T follicular helper cell (primary cell): ENCODE measurements at places on chromosomes 13 and 19.
A peak's percentile ranks its signal among the peaks of the same experiment; 100 is the strongest.

- DNase-seq, result no peak
These were observed 105.6 kb downstream of the SPRY2 start for GRCh38 chr13:80235166-80235966.

- DNase-seq, result no peak
These were observed 549 bp downstream of the TIMM50 start for GRCh38 chr19:39481229-39481545.

DNA sequence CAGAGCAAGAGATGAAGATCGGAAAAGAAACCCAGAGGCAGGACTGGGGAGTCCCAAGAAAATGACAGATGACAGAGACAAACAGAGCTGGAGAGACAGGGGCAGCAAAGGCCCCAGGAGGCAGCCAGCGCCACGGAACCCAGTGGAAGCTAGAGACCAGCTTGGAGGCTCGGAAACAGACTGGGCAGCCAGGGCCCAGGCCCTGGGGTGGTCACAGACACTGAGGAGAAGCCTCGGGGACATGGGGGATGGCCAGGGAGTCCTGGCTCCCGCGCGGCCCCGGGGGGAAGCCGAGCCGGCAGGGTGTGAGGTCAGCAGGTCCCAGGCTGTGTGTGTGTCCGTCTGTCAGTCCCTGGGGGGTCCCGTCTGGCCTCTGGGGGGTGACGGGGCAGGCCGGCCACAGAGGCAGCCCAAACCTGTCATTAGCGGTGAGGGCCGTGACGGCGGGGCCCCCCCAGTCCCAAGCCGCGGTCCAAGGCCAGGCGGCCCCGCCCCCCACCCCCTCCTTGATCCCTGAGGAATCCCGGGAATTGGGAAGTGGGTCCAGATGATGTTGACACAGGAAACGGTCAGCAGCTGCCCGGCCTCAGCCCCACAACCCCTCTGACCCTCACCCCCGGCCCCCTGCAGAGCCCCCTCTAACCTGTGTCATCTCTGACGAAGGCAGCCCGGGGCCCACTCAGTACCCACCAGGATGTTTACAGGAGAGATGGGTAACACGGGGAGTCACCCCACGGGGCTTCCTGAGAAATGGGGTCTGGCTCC lies 2.5 kb upstream of the TMEM190 start:
- DNase-seq, result no peak

DNA sequence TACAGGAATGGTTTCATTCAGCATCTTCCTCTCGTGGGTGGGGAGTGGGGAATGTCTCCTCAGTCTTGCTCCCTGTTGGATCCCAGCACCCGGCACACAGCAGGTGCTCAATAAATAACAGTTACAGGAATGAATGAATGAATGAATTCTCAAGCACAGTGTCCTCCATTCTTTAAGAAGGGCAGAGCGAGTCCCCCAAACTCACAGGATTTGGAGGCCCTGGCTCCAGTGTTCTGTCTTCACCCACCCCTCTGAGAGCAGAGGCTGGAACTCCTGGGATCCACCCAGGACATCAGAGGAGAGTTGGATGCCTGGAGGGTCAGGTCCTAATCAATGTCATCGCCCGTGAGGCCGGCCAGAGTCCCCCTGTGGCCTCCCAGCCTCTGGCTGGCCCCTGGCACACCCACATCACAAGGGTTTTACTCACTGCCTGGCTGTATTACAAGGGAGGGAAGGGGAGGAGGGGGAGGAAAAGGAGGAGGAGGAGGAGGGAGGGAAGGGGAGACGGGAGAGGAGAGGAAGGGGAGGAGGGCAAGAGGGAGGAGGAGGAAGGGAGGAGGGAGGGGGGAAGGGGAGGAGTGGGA lies 8.7 kb upstream of the CREB3L3 start:
- no peak for DNase-seq

- no peak for DNase-seq
These were observed 50.8 kb downstream of the ZAR1L start for GRCh38 chr13:32264407-32264806.

- DNase-seq, result no peak
These were observed 12.8 kb upstream of the CEACAM3 start for GRCh38 chr19:41783612-41784011.

- no peak for DNase-seq
These were observed 1015.7 kb downstream of the PCDH9 start for GRCh38 chr13:66214467-66214866.

DNA sequence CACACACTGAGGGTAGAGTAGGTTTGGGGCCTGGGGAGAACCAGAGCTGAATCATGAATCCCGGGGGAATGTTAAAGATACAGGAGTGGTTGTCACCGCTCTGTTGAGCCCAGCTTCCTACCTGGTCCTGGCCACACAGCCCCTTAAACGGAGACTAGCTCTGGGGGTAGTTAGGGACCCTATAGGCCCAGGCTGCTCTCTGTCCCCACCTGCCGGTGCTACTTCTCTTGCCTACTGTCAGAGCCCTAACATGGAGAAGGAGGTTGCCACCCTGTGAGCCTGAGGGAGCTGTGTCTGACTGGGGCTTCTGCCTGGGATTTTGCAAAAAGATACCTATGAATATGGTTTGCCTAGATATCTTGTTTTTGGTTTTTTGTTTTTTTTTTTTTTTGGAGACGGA lies 36.6 kb upstream of the ZNF429 start:
- DNase-seq, result no peak

GRCh38 chr13:84741253-84741652 lies 859.0 kb upstream of the SLITRK1 start:
- no peak for DNase-seq

GRCh38 chr19:14830702-14831101 lies 4.3 kb downstream of the OR7A5 start:
- DNase-seq, result no peak

DNA sequence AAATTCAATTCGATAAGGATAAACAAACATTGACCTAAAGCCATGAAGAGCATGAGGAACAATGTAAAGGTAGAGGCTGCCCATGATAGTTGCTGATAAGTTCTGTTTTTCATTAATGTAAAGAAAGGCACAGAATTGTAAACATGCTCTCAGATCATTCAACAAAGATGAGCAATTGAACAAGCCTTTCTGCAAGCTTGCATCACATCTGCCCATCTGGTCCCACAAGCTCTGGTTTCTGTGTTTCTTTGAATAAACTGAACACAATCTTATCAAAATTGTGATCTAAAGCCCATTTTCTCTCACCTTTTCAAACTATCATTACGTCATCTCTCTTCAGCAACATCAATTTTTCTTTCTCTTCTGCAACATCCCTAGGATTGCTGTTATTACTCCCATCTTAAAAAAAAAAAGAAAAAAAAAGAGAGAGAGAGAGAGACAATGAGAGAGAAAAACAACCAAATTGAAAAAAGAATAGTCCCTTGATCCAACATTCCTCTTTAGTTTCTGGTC lies 487.2 kb upstream of the GPC6 start:
- DNase-seq, result no peak

DNA sequence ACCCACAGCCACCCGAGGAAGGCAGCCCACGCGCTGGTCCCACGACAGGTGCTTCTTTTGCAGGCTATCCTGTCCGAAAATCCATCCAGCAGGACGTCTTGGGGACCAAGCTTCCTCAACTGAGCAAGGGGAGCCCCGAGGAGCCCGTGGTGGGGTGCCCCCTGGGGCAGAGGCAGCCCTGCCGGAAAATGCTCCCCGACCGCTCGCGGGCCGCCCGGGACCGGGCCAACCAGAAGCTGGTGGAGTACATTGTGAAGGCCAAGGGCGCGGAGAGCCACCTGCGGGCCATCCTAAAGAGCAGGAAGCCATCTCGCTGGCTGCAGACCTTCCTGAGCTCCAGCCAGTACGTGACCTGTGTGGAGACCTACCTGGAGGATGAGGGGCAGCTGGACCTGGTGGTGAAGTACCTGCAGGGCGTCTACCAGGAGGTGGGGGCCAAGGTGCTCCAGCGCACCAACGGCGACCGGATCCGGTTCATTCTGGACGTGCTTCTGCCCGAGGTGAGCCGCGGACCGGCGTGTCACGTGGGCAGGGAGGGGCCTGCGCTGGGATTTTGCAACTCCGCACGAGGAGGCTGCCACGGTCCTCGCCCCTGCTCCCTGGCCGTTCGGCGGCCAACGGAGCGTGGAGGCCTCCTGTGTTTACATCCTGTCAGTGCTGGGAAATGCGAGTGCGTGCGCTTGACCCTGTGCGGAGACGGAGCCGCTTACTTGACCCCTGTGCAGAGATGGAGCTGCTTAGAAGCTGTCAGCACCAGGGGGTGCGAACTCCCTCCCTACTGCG lies 12.9 kb upstream of the NDUFS7 start:
- no peak for DNase-seq

DNA sequence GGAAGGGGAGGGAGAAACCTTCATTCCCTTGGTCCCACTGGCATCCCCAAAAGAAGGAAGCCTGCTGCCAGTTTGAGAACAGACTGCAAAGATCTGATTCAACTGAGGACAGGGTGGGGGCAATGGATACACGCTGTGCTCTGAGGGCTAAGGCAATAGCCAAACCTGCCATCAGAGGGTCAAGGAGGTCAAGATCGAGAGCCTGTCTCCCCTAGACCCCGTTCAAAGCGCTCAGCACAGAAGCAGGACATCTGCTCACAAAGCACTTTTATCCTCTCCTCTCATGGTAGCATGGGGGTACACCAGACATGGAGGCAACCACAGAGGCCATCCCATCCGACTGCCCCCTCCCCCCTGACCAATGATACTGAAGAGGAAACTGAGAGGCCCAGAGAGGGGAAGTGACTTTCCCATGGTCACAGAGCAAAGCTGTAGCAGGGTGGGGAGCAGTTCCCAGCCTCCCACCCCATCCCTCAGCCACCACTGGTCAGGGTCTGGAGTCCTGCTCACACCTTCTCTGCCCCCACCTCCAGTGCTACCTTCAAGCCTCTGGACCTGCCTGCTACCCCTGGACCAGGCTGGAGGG lies 11.1 kb downstream of the POU2F2 start:
- DNase-seq, result no peak

GRCh38 chr13:21053231-21053630 lies 8.2 kb downstream of the LATS2 start:
- no peak for DNase-seq

DNA sequence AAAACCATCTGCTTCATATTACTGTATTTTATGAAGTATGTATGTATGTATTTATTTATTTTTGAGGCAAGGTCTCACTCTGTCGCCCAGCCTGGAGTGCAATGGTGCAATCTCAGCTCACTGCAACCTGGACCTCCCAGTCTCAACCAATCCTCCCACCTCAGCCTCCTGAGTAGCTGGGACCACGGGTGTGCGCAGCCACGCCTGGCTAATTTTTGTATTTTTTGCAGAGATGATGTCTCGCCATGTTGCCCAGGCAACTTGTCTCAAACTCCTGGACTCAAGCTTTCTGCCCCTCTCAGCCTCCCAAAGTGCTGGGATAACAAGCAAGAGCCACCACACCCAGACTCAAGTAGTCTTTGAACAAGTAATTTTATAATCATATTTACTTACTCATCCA lies 5.5 kb downstream of the KATNAL1 start:
- no peak for DNase-seq

- no peak for DNase-seq
These were observed 52.0 kb upstream of the TNFRSF19 start for GRCh38 chr13:23518231-23518630.

DNA sequence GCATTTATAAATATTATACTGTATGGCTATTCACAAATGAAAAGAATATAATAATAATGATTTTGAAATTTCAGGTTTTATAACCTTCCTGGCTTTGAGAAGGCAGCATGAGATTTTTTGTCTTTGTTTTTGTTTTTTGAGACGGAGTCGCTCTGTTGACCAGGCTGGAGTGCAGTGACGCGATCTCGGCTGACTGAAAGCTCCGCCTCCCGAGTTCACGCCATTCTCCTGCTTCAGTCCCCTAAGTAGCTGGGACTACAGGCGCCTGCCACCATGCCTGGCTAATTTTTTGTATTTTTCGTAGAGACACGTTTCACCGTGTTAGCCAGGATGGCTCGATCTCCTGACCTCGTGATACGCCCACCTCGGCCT lies 64.1 kb downstream of the ZNF429 start:
- peak; percentile 53 for DNase-seq

GRCh38 chr13:78915015-78915414 lies 256.1 kb upstream of the OBI1 start:
- DNase-seq, result no peak

- DNase-seq, result no peak
These were observed 1478.3 kb downstream of the UQCRFS1 start for GRCh38 chr19:27734496-27735220.

DNA sequence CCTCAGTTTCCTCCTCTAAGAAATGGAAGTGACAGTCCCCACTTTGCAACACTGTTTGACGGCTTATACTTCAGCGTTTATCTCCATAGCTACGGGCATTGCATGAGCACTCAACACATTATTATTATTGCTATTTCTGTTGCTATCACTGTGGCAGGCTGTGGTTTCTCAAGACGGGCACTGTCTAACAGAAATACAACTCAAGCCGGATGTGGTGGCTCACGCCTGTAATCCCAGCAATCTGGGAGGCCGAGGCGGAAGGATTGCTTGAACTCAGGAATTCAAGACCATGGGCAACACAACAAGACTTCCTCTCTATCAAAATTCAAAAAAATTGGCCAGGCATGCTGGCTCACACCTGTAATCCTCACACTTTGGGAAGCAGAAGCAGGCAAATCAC lies 4.9 kb upstream of the ZSWIM4 start:
- no peak for DNase-seq

DNA sequence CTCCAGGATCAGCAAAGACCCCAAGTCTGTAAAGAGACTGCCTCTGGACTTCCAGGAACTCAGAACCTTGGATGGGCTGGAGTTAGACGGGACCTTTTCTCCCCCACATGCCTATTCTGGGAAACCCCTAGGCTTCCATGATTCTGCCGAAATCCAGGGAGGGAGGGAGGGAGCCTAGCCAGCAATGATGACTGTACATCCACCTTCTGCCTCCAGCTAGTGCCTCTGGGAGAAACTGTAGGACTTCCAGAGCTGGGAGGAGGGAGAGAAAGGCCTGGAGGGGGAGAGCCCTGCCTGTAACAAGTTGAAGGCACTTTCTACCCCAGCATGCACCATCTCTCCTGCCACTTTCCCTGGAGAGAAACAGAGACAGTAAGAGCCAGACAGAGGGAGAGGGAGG lies 6.0 kb upstream of the HAS1 start:
- no peak for DNase-seq

- DNase-seq, result peak; percentile 46
These were observed 34.4 kb downstream of the GSX1 start for GRCh38 chr13:27826379-27827353.

- no peak for DNase-seq
These were observed 43.0 kb upstream of the C13orf42 start for GRCh38 chr13:51154029-51154555.

GRCh38 chr13:107452833-107453232 lies 762.5 kb downstream of the LIG4 start:
- no peak for DNase-seq

DNA sequence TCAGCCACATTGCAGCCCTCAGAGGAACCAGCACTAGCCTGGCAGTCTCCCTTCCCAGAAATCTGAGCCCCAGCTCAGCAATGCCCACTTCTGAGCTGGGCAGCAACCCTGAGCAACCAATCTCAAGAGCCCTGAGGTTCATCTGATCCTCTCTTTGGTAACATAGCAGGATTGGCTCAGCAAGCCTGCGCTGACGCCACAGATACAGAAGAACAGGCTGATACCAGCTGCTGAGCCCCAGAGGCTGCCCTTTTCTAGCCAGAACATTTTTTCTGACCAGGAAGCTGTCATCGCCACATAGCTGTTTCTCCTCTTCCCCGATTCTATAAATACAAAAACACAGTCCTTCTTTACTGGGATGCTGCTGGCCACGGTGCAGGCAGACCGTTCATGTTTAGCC lies 59.8 kb downstream of the TRPM4 start:
- DNase-seq, result no peak
